ENCODE measurements at places on chromosomes 11 and 22.

DNA sequence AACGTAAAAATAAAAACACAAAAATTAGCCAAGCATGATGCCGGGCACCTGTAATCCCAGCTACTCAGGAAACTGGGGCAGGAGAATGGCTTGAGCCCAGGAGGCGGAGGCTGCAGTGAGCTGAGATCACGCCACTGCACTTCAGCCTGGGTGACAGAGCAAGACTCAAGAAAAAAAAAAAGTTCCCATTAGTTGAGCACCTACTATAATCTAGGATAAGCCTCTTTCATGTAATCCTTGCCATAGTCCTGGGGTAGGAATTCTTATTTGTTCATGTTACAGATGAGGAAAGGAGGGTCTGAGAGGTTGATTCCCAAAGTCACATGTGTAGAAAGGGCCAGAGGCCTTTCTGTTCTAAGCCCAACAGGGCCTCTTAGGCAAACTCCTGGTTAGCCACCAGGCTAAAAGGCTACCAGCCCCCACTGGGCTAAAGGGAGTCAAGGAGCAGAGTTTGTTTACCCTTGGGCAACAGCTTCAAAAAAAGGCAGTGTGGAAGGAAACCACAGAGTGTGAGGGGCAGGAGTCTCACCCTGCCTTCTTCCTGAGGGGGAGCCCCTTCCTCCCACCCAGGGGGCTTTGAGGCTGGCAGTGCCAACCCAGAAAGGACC lies 21.6 kb upstream of the CSNK1E start:
- DNase-seq = no peak

DNA sequence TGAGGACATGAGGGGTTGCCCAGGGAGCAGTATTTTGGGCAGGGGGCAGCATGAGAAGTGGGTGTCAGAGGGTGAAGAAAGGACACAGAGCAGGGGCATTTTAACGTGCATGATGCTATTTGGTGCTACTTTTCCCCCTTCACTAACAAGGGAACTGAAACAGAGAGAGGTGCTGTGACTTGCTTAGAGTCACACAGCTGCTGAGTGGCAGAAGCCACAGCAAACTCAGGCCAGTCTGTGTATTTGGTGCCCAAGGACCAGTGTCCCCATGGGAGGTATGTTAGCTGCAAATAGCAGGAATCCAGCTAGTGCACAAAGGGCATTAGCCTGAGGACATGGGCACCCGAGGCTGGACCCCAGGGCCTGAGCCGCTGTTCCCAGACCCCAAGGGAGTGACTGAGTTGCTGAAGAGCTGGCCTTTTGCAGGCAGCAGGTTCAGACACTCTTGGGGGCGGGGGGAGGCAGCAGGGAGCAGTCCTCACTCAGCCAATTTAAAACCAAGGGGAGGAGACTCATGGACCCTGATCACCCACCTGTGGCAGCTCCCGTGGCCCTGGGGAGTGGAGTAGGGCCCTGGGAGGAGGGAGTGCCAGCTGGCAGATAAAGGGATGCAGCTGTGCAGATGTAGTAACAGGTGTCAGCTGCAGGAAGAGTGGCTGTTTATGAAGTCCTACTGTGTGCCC lies 14.6 kb downstream of the PARVG start:
- DNase-seq = no peak

DNA sequence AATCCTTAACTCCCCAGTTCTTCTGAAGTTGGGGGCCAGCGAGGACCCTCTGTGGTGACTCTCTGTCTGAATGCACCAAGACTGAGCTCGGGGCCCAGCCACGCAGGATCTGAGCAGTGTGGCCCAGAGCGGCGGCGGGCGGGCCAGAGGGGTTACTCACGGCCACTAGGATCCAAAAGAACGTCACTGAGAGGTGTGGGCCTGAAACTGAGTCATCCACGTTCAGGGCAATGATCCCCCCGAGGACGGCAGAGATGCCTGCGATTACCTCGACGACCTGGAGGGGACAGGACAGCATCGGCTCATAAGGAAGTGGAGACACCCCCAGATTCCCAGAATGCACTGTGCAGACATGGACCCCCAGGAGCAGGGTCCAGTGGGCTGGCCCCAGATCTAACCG lies 11.2 kb downstream of the MLC1 start:
- no peak for DNase-seq

DNA sequence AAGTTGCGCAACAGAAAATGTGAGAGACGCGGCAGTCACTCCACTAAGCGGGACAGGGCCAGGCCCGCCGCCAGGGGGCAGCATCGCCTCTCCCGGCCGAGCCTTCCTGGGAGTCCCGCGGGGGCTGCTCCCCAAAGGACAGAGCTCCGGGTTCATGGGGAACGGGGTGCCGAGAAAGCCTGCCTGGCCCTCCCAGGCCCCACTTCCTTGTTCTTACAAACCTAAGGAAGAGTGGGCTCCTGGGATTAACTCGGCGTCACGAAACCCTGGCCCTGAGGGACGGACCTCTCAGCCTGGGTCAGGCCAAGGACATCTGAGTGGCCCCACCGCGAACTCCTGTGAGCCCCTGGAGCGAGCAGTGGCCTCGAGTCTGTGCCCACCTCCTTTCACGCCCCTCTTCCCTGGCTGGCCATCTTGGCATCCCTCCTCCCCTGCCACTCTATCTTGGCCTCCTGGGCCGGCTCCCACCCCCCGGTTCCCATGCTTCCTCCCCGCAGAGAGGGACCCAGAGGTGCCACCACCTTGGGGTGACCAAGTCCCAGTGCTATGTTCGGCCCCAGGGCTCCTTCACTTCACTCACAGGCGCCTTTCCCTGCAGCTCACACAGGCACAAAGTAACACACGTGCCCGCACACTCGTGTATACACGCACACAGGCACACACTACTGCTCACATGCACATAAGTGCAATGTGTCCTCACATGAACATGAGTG lies 99.9 kb upstream of the FGF3 start:
- peak; percentile 88 for DNase-seq

GRCh38 chr11:5689551-5689983 lies at the start of gene TRIM22:
TRIM22 (plus strand) TSS chr11:5689790; CDS start chr11:5696233, 6,443 bp downstream.
- no peak for DNase-seq

DNA sequence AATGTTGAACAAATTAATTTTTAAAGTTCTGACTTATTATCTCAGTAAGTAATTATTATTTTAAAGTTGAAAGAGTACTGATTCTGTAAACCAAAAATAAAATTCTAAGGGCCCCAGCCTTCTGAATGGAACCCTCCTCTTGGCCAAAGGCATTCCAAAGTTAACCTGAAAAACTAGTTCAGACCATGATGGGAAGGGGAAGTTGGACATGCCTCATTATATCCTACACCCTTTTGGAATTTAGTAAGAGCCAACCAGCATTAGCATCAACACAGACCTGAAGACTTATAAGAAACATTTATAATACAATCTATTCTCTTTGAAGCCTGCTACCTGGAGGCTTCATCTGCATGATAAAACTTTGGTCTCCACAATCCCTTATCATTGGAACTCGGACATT lies 18.9 kb downstream of the LGR4 start:
- no peak for DNase-seq

DNA sequence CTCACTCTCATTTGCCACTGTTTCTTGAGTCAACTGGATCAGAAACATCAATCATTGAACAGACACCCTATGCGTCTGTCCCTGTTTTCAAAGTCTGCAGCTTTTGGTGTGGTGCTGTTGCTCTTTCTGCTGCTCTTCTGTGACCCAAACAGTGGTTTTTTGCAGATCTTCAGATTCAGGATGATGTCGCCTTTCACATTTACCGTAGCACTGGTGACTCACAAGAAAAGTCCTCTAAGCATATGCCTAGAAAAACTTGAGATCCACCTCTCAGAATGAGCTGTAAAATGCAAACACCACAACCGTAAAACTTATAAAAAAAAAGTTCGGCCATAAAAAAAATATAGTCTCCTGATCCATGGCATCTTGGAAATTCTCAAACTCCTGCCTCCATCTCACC lies 400.4 kb downstream of the NTM start:
- no peak for DNase-seq

GRCh38 chr11:128741916-128742315 lies 48.0 kb downstream of the FLI1 start:
- no peak for DNase-seq

DNA sequence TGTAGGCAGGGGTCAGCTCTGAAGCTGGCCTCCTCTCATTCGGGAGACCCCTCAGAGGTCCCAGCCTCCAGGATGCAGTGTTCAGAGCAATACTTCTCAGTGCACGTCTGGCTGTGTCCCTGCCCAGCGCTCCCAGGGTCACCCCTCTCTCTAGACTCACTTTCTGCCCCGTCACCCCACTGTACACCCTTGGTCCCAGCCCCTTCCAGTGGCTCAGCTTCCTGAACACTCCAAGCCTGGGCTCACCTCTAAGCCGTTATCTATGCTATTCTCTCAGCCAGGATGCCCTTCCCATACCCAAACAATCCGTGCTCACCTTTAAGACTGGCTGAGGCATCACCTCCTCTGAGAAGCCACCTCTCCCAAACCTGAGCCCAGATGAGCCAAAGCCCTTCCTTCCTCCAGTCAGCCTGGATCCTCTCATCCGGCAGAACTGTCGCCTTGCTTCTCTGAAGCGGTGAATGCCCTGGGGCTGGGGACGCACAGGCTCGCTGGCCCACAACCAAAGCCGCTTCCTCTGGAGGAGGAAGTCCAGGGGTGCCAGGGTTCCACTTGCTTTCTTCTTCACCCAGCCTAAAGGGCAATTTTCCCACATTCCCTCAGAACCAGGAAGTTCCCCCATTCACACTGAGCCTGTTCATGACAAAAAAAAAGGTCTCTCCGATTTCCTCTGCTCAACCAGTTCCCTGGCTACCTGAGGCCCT lies 13.7 kb upstream of the CDKN1C start:
- peak; percentile 73 for DNase-seq

- no peak for DNase-seq
Measured at GRCh38 chr11:34926831-34927132, 10.4 kb downstream of the PDHX start.

DNA sequence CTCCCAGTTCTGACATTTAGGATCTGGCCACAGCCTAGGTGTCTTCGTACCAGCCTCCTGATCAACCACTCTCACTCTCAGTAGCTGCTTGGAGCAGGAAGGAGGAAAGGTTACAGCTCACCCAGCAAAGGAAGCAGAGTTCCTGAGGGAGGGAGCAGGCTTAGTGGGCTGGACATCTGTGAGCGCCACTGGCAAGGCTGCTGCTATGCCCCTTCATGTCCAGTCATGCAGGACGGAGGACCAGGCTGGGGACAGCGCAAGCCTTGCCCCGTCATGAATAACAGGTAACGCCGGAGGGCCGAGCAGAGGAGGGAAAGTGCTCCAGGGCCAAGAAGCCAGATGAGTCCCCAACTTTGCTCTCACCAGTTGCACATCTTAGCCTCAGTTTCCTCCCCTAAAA lies 25.8 kb downstream of the TPST2 start:
- no peak for DNase-seq

DNA sequence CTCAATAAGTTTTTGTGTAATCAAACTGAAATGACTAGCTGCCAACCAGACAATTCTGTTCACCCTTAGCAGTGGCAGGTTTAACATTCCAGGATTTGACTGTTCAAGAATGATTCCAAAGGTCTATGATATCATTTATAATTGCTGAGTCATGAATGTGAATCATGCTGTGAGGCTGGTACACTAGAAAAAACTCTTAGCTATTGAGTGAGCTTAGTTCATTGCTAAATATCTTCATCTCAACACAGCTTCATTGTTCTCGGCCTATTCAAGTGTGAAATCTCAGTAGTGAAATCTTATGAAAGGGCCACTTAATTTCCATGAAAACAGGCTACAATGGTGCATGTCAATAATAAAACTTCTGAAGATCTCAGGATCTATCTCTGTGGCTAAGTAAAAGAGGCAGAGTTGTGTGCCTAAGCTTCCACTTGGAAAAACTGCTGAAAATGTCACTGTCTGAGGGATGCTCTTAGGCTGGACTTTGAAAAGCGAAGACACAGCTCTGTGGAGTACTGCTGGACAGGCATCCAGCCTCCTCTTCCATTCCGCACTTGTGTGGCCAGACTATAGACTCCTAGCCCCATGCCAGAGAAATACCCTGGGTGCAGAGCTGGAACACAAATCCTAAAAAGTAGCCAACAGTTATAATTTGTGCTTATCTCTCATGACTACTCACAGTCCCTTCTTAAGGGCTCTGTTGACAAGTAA lies 12.8 kb downstream of the AQP11 start:
- DNase-seq = no peak

- DNase-seq = no peak
Measured at GRCh38 chr11:108960501-108960900, 295.6 kb downstream of the DDX10 start.

GRCh38 chr11:39304586-39304985 lies 2154.9 kb downstream of the LRRC4C start:
- no peak for DNase-seq

- no peak for DNase-seq
Measured at GRCh38 chr11:57641011-57641807, 8.5 kb downstream of the YPEL4 start.

GRCh38 chr11:61091373-61092279 lies 10.7 kb upstream of the CD5 start:
- DNase-seq = no peak

DNA sequence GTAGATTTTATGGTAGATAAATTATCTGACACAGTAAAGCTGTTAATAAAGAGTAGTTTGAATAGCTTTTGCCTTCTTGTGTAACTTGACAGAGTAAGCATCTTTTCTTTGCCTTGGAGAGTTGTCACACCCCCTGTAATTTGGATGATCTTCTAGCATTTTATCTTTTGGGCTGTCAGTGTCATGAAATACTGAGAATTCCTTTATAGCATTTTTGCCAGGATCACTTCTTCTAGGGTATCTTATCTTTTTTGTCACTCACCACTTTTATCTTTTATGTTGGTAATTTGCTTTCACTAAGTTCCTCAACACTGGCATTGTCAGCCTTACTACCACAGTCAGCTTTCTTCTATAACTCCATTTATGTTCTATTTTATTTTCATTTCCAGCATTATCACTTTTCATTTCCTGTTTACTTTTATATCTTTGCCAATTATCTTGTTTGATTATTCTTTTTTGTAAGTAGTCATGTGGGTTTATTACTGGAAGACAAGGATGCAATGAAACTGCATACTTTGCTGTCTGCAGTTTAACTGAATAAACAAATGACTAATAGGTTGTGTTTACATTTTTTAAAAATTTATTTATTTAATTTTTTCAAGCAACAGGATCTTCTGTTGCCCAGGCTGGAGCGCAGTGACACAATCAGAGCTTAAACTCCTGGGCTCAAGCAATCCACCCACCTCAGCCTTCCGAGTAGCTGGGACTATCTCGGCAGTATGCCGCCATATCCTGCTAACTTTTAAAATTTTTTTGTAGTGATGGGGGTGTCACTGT lies 28.1 kb upstream of the ACAT1 start:
- no peak for DNase-seq

DNA sequence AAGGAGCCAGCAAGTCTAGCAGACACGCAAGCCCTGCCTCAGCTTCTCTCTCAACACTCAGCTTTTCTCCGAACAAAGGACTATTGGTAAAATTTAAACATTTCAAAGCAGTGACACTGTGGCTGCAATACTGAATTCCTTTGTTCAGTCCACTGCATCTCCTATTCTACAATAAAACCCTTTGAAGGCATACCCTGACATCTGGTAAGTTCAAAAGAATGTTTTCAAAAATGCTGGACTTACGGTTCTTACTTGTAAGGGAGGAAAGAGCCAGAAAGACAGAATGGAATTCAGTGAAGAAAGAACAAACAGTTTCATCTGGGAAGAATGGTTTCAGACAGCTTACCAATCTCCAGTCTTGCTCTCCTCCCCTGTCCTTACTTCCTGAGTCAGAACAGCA lies 12.7 kb upstream of the OR8K1 start:
- no peak for DNase-seq
